NCI-H187 treated with DMSO at 0.1 percent for 48 hours (cell line): ENCODE measurements at places on chromosomes 1 and 21.

DNA sequence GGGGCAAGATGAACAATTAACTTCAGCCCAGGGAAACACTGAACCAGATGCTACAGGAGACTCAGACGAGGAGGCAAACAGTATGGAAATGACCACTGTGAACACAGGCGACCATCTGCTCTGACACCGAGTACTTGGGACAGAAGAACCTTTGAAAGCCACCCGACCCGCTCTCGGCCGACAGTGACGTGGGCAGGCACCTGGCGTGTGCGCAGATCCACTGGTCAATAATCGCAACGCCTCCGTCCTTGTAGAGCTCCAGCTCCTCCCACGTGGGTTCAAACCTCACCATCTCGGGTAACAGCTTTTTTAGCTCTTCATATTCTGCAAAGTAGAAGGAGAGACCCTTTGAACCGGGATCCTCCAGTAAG, 20.3 kb downstream of the POFUT2 start:
- DNase-seq: no peak

DNA sequence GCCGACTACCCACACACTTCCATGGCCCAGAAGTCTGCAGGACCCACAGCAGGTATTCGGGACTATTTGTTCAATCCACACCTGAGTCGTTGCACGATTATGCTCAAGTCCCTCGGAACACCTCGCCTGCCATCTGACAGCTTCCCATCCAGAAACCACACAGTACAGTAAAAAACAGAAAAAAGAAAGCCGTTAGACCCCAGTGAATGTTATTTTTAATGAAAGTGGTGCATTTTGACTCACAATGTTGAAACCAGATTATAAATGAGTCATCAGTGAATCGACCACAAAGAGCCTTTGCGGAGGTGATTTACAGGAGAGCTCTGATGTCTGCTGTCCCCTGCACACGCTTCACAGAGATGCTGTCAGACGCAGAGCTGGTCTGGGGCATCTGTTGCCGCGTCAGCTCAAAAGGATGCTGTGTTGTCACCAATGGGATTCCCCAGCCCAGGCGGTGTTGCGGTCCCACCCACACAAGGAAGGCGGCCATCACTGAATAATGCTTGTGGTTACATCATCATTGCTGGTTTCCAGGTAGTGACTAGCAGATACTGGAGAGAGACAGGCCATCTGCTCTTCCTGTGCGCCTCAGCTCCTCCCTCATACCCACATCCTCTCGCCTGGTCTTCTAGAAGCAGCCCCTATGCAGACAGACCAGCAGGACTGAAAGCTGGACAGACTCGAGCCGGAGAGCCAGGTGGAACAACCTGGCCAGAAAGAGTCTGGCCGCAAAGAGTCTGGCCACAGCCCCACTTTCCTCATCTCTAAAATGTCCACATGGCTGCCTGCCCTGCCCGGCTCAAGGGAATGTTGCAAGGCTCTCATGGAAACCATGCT, 116.8 kb downstream of the TOMM20 start:
- DNase-seq: no peak

GRCh38 chr1:52602856-52603600, 857 bp downstream of the GPX7 start:
- DNase-seq: no peak

GRCh38 chr1:94110021-94110761, 10.8 kb downstream of the ABCA4 start:
- no peak for DNase-seq

DNA sequence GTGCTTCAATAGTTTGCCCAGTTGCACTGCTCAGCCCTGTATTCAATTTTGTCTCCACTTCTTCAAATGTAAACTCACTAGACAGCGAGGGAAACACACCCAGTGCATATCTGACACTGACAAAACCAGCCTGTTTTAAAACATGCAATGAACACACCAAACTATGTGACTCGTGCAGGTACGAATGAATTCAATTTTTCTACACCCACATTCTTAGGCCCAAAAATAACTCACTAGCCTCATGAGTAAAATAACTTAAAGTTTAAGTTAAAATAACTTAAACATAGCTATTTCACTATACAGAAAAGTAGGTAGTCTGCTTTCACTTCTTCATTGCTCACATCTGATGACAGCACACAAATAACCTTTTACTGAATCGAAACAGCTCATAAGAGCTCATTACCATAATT, 21.1 kb downstream of the TTC13 start:
- no peak for DNase-seq

DNA sequence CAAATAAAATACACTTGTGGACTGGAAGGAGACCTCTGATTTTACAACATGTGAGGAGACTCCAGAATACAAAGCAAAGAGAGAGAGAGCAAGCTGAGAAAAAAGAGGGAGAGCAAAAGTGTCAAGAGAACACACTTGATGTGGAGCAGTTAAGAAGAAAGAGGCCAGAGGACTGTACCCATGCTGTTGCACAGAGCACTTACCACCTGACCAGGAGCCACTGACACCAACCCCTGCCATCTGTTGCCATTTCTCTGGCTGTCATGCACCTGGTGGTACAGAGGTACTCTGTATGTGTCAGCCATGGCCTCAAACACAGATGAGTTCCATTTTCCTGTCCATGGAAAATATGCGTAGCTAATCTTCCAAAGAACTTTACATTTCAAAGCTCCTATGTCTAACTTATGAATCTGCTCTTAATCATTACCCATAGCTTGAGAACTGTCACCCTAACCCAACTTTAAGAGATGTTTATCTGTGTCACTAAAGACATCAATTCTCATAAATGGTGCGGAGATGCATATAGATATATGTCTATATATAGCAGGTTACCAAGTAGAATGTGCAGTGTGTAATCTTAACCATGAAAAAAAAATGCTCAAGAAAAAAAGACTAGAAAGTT, 32.8 kb upstream of the ABCD3 start:
- no peak for DNase-seq

- no peak for DNase-seq
Measured at GRCh38 chr1:240765732-240766363, 153.9 kb upstream of the GREM2 start.

DNA sequence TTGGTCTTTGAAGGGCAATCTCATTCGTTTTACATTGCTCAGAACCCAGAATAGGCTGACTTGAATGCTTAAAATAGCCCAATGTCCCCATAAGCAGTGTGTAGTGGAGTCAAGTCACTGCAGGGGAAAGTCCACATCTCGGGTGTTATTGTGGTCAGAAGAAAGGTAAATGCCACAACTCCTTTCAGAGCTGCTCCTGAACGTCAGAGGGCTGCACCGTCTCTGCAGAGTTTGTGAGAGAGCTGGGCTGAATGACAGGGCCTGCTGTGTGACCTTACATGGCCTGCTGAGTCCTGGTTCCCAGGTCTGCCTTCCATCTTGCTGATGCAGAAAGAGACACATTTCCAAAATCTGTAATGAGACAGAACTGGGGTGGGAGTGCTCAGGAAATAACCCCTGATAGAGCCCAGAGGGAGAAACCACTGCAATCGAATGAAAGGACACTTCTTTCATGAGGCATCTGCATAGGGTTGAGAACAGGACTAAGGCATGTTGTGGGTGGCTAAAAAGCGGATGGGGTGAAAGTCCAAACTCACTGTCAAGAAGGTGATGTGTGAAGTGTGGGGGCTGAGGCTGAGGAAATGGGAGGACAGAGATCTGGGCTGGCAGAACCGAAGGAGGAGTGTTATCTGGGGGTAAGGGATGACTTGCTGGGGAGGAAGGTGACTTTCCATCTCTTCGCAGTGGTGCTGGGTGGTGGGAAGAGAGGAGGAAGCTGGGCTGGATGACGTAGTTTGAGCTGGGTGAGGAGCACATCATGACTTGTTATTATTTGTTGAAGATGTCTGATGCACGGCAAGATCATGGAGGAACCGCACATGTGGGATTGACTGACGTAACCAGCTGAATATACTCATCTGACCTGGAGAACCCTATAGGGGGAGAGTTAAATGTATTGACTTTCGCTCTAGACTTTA, 33.7 kb downstream of the XCL2 start:
- no peak for DNase-seq

DNA sequence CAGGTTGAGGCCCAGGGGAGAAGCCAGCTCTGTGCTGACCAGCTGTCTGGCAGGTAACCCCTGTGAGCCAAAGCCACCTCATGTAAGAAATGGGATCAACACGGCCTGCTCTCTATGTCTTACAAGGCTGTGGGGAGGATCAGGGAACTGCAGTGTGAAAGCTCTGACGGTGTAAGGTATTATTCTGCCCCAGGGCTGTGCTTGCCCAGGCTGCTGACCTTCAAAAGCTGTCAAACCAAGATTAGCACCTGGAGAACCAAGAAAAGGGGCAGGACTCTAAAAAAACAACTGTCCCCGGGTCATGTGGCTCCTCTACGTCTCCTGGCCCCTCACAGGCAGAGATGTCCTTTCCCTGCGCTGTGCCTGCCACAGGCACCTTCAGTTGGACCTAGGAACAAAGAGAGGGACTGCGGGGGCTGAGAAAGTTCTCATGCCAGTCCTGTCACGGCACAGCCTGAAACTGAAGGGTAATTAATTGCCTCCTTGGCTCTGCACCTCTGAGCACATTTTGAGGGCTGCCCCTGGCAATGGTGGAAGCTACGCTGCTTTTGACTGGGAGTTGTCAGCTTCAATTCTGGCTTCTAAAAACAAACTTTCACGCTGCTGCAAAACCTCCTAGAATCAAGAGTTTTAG, 77.6 kb downstream of the PGBD5 start:
- DNase-seq: no peak

- DNase-seq: no peak
Measured at GRCh38 chr1:197773856-197774255, 1.4 kb downstream of the DENND1B start.

DNA sequence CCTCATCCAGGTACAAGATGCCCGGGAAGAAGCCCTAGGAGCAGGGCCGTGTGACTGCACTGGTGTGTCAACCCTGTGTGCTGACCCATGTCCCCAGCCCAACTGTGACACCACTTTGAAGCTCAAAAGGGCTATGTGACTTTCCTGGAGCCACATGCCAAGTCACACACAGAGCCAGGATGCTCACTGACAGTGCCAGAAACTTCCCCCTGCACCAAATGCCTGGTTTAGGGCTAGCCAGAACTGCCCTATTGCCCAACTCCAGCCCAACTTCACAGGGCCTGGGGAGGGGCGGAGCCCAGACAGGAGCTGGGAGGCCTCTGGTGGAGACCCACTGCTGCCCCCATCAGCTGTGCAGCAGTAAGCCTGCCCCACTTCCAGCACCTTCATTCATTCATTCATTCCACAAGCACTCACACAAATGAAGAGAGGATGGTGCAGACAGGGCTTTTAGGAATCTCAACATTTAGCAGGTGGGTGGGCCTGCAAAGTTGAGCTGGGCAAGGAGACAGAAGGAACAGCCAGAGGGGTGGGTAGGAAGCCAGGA, 36.7 kb downstream of the KCNQ4 start:
- no peak for DNase-seq

- DNase-seq: peak; percentile 36
Measured at GRCh38 chr1:162357681-162358266, 18.9 kb downstream of the SPATA46 start.

DNA sequence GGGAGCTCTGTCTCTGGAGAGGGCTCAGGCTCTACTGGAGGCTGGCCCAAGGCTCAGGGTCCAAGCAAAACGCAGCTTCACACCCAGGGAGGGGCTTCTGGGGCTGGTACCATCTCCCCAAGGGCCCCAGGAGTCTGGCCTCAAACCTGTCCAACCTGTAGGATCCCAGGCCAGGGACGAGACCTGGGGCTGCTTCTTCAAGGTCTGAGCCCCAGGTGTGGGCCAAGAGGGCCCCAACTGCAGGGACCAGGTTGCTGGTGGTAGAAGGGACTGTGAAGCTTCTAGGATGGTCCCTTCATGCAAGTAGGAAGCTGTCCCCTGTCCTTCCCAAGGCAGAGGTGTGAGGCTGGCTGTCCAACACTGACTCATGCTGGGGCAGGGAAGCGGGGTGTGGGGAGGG, 7.8 kb upstream of the MMEL1 start:
- no peak for DNase-seq

- no peak for DNase-seq
Measured at GRCh38 chr1:29893046-29893723, 656.9 kb downstream of the PTPRU start.

DNA sequence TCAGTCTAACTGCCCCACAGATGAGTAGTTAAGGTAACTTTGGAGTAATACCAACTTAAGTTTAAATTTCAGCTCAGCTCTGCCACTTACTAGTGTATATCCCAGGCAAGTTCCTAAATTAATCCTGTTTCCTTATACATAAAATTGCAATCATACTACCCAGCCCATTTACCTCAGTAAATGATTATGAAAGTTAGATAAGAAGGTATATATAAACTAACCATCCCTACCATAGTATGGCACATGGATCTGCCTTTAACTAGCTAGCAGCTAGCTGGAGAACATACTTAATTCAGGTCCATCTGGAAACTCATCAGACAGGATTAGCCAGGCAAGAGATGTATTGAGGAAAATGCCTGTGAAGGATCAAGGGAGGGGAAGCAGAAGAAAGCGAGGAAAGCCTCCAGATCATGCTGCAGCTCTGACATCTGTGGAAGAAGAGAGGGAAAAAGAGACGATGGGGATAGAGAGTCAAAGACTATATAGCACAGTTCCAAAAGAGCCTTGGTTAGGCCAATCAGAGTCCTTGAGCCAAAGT, 8.0 kb upstream of the JAK1 start:
- DNase-seq: no peak

GRCh38 chr21:36966821-36967768, 626 bp upstream of the HLCS start:
- DNase-seq: no peak

- DNase-seq: no peak
Measured at GRCh38 chr1:230295367-230295766, 130.8 kb downstream of the PGBD5 start.

DNA sequence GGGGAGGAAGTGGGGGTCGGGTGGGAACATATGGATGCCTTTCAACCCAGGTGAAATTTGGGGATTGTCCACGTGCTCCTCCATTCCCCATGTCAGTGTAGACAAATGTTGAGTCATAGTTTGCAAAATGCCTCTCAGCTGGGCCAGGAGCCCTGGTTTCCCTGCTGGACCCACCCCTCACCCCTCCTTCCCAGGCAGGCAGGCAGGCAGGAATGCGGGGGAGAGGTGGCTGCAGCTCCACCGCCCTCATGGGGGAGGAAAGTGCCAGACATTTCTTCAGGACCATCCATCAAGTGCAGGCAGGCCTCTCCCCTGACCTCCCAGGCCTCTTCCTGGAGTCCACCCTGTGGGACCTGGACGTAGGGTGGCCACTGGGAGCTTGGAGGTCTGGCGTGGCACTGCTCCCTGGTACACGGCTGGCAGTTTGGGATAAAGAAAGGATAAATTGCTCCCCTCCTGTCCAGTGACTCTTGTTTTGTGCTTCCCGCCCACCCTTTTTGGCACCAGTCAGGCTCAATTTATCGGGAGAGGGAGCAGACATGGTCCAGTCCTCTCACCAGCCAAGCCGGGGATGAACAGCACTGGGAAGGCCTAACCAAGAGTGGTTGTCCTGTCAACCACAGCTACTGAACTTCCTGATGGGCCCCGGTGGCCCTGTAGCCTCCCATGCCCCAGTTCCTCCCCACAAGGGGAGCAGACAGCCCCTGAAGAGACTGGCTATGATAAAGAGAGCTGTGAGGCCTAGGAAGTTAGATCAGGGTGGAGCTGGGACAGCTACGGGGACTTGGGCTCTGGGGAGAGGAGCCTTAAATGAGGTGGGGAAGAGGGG, 18.9 kb downstream of the NPR1 start:
- DNase-seq: no peak

- no peak for DNase-seq
Measured at GRCh38 chr1:67690411-67690810, 5.4 kb downstream of the GADD45A start.
